ENCODE measurements at places on chromosomes 11 and 22.

DNA sequence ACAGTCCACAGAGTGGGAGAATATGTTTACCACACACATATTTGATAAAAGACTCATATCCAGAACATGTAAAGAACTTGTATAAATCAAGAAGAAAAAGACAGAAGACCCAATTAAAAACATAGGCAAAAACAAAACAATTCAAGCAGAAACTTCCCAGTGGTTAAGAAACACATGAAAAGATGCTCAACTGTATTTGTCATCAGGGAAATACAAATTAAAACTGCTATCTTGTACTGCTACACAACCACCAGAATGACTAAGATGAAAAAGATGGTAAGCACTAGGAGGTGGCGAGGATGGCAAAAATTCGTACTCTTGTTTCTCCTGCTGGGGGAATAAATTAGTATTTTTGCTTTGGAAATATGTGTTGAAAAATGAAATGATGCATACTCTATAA is 192.3 kb upstream of the C11orf87 start:
- DNase-seq: no peak

DNA sequence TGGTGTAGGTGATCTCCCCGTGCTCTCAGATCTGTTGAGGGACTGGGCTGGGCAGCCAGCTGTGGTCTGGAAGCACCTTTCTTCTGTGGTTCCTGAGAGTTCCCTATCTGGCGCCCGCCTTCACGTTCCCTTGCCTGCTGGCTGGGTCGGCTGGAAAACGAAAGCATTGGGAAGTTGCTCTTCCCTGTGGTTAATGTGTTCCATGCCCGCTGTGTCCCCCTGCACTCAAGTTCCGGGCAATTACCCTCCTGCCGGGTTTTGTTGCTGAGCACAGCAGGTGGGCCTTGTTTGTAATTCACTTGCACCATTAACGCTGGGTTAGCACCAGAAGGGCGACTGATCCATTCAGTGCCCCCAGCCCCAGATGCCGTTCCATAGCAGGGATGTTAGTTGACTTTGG is 134.1 kb downstream of the GRIK4 start:
- no peak for DNase-seq

GRCh38 chr11:43905813-43906241 is 25.2 kb downstream of the ALKBH3 start:
- DNase-seq: no peak

DNA sequence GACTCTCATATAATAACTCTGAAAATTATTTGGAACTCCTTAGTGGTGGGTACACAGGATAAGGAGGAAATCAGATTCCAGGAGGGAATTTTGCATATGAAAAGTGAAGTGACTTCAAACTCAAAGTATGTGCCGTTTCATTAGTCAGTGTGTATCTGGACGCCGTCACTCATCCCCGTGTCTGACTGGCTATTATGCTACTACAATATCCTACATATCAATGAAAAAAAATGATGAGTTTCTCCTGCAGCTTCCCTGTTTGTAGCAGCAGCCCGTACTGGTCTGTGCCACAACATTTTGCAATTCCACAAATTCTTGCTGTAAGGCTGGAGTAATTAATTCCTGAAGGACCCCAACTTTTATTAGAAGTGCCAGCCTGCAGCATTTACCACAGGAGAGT is 16.5 kb downstream of the WT1 start:
- DNase-seq: no peak

DNA sequence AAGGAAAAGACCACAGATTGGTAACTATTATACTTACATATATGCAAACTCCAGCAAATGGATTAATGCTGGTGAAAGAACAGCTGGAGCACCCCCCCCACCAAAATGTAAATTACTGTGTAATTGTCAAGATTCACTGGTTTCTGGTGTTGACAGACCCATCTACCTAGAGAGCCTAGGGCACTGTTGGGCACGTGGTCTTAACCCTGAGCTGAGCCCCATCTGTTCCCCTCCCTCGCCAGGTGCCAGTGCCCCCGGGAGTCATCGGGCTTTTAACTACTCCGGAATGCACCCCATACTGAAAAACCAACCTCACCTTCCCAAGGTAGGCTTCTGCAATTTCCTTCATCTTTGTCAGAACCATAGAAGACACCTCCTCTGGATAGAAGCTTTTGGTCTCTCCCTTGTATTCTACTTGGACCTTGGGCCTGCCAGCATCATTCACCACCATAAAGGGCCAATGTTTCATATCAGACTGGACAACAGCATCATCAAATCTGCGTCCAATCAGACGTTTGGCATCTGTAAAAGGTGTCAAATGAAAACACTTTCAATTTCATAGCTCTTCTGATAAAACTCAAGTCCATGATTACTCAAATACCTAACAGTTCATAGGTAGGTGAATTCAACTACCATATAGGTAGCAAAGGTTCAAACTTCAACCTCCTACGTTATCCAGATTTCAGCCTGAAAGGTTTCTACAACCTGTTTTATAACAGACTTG is 1.5 kb downstream of the HSPA8 start:
- DNase-seq: no peak

DNA sequence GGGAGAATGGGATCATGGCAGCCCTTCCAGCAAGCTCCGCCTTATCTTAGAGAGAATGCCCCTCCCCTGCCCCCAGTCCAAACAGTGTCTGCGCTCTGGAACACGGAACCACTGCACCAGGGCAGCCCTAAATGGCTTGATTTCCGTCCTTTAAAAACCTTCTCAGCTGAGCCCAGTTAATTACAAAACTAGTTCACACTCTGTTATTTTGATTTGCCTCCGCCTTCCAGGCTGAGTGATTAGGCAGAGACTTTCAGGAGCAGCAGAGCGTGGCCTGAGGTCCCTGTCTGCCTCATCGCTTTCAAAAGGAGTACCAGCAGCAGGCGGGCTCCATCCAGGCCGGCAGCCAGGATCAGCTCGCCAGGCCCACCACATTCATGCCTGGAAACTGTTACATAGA is 313.0 kb downstream of the BRD1 start:
- no peak for DNase-seq

GRCh38 chr11:27255447-27255828 is 107.6 kb downstream of the CCDC34 start:
- no peak for DNase-seq

GRCh38 chr11:108035690-108036089 is 27.0 kb downstream of the CUL5 start:
- DNase-seq: no peak

GRCh38 chr11:27963370-27963769 is 144.6 kb downstream of the KIF18A start:
- DNase-seq: no peak

GRCh38 chr11:34303028-34303570 is 54.7 kb downstream of the ABTB2 start:
- DNase-seq: no peak

DNA sequence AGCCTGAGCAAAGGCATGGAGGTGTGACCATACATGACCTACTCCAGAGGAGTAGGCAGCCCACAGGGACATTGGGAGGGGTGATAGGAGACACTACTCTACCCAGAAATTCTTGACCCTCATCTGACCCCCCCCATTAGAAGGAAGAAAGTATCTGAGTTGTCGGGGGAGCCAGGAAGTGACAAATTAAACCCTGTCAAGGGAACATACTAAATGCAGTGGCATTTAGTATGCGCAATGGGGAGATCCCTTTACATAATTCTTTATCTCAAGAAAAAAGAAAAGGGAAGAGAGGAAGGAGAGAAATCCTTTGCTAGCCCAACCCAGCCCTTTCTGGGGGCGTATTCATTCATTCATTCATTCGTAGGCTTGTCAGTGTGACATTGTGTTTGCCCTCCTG is 58.8 kb downstream of the NAV2 start:
- no peak for DNase-seq

DNA sequence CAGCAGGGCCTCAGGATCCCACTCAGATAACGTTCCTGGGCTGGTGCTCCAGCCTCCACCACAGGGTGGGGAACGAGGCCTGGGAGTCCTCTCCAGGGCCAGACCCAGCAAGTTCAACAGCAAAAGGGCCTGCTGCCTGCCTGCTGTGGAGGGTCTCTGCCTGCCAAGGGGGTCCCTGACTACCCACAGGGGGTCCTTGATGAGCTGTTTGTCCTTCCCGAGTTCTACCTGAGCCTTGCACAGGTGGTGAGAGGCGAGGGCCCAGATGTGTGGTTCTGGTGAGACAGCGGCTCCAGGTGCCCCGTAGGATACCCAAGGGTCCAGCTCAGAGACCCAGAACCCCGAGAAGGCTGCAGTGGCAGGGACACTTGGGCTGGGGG is 4.4 kb downstream of the DUSP8 start:
- no peak for DNase-seq
